AG04449 (cell line): ENCODE measurements at places on chromosomes 11 and 22.

GRCh38 chr11:111499483-111499882 lies 12.7 kb downstream of the BTG4 start:
- no peak for DNase-seq

GRCh38 chr11:35780951-35781860 lies 118.6 kb downstream of the TRIM44 start:
- peak; percentile 53 for DNase-seq

- DNase-seq: no peak
These were observed 26.4 kb upstream of the ADORA2A start for GRCh38 chr22:24400726-24401596.

DNA sequence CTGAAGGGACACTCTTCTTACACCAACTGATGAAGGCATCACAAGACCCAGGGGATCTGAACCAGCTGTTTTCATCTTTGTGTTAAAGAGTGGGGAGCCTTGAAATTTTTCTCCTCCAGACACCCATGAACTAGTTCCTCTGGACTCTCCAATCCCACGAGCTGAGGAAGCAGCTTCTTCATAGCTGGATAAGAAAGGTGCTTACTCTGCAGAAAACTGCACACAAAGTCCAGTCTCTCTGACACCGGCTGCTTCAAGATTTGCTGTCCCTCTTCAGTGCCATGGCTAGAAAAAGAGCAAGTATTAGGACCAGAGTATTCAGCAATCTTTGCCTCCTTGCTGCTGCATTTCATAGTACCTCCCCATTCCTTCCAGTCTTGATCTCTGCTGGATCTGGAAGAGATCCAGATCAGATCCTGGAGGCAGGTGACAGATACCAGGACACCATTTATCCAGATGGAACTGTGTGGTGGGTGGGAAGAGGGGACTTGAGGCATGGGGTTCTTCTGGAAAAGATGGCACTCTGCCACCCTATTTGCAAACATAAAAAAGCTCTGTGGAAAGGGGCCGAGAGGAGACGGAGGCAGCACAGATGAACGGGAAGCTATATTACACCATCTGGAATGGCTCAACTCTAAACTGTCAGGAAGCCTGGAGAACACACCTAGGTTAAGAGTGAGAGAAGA lies 25.5 kb downstream of the IL18BP start:
- no peak for DNase-seq

DNA sequence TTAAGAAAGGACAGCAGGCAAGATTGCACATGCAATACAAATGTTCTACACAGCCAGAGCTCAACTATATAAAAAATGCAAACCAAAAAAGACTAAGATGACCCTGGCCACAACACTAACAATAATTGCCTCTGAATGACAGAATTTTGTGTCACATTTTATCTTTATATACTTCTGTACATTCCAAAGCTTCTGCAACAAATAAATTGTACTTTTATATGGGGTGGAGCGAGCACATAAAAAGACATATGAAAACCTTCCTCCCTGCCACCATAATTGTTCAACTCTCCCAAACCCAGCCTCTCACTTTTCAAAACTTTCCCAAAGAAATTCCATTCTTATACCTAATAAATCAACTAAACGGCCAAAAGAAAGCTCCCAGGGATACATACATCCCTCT lies 10.7 kb downstream of the BUD13 start:
- DNase-seq: no peak

DNA sequence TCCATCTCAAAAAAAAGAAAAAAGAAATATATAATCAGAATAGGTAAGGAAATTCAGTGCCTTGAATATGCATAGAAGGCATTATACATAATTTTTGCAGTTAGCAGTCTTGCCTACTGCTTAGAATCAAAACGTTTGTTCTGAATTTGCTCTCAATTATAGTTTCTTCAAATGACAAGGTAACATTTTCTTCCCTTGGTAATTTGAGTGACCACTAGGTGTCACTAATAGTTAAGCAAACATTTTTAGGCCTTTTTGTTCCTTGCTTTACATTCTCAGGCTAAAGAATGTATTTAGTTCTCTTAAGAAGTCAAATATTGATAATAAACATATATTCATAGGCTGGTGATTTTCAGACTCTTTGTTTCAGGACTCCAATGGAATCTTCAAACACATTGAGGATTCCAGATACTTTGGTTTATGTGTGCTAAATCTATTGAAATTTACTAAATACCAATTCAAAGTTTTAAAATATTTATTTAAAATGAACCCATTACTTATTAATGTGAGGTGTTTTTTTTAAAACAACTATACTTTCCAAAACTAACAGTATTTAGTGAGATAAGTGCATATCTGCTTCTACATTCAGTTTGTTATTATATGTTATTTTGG lies 55.0 kb upstream of the DEPDC7 start:
- DNase-seq: peak; percentile 21

GRCh38 chr11:17972987-17973386 lies 39.9 kb downstream of the SERGEF start:
- peak; percentile 46 for DNase-seq

DNA sequence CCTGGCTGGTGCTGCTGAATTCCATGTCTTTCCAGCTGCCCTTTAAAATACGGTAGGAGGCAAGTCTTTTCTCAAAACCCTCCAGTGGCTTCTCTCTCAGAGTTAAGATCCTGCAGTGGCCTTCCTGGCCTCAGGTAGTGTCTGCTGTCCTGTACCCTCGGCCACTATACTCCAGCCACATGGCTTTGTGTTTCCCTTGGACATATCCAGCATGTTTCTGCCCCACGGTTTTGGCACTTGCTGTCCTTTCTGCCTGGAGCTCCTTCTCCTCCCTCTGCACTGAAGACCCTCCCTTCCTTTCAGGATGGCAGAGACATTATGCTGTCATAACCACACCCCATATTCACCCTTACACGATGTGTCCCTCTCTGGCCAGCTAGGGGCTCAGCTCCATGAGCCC lies 76.5 kb upstream of the B3GAT1 start:
- DNase-seq: no peak

DNA sequence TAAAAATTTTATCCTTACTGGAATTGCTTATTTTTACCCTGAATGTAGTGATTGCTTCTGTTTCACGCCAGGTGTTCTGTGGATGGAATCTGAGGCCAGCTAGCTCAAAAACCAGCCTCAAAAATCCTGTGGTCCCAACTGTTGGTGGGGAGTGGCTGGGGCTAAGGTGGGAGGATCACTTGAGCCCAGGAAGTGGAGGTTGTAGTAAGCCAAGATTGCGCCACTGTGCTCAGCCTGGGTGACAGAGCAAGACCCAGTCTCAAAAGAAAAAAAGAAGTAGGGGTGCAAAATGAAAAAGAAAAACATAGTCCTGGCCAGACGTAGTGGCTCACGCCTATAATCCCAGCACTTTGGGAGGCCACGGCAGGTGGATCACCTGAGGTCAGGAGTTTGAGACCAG lies 27.0 kb upstream of the SLC5A1 start:
- DNase-seq: no peak

DNA sequence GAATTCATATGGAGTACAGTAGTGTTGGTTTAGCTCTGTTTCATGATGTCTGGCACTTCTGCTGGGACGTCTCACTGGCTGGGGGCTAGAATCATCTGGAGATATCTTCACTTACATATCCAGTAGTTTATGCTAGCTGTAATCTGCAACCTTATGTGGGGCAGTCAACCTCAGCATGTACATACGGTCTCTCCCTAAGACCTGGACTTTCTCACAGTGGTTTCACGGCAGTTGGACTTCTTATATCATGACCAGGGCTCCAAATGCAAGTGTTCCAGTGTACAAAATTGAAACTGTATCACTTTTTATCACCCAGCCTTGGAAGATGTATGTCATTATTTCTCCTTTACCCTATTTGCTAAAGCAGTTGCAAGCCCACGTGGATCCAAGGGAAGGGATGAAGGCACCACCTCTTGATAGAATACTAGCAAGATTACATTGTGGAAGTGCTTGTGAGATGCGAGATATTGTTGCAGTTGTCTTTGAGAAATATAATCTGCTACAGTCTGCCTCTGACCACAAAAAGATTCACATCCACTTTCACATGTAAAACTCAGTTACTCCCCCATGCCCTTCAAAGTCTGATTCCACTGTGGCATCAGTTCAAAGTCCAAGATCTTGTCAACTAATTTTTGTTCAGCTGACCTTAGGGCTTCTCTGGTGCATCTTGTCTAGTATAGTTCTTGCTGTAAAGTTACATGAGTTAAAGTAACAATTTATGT lies 316.6 kb upstream of the NCAM1 start:
- DNase-seq: no peak

- no peak for DNase-seq
These were observed 304.9 kb downstream of the BRD1 start for GRCh38 chr22:49522582-49523373.

- DNase-seq: no peak
These were observed 19.4 kb downstream of the RNF185 start for GRCh38 chr22:31179345-31179744.

GRCh38 chr11:17770048-17770652 lies 35.6 kb downstream of the KCNC1 start:
- no peak for DNase-seq

DNA sequence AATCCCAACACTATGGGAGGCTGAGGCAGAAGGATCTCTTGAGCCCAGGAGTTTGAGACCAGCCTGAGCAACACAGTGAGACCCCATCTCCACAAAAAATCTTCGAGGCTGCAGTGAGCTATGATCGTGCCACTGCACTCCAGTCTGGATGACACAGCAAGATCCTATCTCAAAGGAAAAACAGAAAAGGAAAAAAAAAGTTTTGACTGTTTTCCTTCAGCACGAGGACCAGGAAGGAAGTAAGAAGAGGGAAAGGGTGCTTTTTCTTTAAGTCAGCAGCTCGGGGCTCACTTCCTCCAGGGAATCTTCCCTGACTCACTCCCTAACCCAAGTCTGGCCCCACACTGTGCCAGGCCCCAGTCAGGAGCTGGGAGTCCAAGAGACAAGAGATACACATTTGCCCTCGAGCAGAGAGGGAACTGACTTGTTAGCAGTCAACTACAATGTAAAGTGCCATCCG lies 14.2 kb downstream of the ARRB1 start:
- no peak for DNase-seq

DNA sequence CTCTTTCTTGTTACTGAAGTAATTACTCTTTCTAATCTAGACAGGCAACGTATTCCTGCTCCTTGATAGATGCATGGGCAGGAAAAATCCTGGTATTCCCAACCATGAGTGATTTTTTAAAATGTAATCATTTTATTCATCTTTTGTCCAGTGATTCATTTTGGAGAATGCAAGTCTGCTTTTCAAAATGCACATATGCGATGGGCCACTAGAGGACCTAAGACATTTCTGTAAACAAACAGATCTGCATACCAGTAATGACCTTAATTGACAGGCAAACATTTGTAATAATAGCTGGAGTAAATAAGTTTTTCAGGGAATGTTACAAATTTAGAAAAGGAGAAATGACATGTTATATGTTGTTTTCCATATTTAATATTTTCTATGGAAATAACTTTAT lies 1167.6 kb downstream of the JRKL start:
- DNase-seq: no peak

DNA sequence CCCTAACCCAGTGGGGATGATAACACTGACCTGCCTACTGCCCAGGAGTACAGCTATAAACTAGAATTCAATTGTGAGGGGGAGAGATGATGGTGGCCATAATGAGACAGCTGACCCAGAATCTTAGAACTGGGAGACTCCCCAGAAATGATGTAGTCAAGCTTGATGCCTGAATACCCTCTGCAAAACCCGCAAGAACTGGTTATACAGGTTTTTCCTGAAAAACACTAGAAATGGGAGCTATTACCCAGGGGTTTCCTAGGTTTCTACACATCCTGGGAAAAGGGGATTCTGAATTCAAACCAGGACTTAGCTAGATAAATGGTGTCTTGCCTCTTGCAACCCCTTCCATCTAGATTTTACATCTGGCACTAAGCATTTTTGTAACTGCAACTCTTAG lies 113.8 kb upstream of the NARS2 start:
- no peak for DNase-seq

GRCh38 chr22:36816636-36817524 lies at the start of gene PVALB:
PVALB (minus strand) TSS chr22:36817035; CDS start chr22:36817005, 30 bp downstream.
- DNase-seq: no peak

GRCh38 chr11:72736452-72737069 lies 15.6 kb downstream of the ARAP1 start:
- DNase-seq: no peak

- DNase-seq: no peak
These were observed 31.8 kb downstream of the DLG2 start for GRCh38 chr11:85595285-85595884.

DNA sequence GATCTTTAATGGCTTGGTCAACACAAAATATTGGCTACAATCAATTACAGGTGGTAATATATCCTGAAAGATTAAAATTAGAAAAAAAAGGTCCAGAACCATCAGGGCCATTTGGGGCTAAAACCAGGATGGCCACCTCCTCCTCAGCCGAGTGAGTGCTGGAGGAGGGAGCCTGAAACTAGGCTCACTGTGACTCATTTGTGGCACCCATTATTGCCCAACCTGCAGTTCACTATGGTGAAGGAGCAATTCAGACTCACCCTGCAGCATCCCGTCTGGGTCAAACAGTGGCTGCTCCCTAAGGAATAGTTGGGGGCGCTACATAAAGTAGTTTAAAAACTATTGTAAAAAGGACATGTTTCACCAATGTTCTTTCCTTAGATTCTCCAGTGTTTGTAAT lies 60.7 kb downstream of the GLYATL1 start:
- no peak for DNase-seq

- DNase-seq: peak; percentile 99
These were observed at the start of gene EEF1G for GRCh38 chr11:62573592-62574362. EEF1G (minus strand) TSS chr11:62573891; CDS start chr11:62573842, 49 bp downstream.

- peak; percentile 21 for DNase-seq
These were observed 28.5 kb downstream of the LRRC74B start for GRCh38 chr22:21074102-21074715.

DNA sequence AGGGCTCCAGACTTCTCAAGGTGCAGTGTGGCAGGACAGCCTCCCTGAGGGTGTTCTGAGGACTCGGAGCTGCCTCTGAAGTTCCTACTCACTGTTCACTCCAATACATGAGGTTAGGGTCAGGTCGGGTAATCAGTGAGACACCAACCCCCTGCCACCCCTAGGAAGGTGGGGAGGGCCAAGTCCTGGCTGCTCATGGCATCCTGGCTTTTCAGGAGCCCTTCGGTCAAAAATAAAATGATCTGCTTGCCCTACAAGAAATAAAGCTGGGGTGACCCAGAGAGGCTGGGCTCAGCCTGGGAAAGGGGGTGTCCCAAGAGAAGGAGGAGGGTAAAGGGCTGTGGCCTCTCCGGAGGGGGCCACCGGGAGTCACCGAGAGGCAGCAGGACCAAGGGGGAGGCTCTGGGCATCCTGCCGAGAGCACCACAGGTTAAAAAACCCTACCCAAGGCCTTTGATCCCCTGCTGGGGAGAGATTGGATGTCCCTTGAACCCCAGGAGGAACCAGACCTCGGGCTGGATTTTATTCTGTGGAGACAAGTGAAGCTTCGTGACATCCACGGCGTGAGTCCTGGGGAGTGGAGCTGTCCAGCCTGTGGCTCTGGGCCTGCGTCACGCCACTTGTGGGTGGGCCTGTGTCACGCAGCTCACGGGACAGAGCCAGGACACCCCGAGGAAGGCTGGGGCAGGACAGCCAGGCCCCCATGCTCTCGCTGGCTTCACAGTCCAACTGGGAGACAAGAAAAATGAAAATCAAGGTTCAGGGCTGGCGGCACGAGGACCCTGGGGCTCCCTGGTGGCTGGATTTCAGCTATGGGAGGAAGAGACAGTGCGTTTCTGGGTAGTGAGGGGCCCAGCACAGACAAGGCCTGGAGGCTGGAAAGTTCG lies 102.2 kb upstream of the FGF3 start:
- DNase-seq: no peak
